ENCODE measurements at places on chromosomes 12 and 14.

- no peak for DNase-seq
Measured at GRCh38 chr12:12626471-12626870, 14.8 kb downstream of the CREBL2 start.

DNA sequence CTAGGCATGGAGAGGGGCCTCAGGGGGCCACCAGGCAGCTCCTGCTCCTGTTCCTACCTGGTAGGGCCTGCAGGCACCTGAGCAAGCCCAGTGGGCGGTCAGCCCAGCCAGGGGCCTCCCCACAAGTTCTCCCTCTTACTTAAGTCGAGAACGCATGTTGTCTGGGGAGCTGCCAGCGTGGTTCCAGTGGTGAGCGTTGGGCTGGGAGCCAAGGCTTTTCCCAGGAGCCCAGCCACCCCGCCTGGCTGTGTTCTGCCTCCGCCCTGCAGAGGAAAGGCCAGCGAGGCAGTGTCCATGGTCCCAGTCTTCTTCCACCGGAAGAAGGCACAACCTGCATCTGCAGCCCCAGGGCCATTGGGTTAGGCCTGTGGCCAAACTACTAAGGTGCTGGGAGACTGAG is 1.4 kb downstream of the C14orf180 start:
- DNase-seq: no peak

- DNase-seq: no peak
Measured at GRCh38 chr12:68111995-68112394, 47.5 kb downstream of the IFNG start.

DNA sequence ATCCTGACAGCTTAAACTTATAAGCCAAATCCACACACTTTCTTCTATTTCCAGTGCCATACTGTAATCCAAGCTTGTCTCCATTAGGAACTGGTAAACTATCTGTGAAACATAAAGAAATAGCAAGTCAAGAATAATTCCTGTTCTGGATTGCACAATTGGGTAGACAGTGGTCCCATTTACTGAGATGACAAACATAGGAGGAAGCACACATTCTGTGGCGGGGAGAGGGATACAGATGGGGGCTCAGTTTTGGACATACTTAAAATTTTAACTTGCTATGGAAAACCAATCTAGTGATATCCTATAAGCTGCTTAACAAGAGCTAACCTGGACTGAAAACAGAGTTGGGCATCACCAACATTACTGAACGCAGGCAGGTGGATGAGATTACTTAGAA is 16.3 kb downstream of the MAP4K5 start:
- DNase-seq: no peak
